ENCODE measurements at places on chromosomes 1 and 21.

DNA sequence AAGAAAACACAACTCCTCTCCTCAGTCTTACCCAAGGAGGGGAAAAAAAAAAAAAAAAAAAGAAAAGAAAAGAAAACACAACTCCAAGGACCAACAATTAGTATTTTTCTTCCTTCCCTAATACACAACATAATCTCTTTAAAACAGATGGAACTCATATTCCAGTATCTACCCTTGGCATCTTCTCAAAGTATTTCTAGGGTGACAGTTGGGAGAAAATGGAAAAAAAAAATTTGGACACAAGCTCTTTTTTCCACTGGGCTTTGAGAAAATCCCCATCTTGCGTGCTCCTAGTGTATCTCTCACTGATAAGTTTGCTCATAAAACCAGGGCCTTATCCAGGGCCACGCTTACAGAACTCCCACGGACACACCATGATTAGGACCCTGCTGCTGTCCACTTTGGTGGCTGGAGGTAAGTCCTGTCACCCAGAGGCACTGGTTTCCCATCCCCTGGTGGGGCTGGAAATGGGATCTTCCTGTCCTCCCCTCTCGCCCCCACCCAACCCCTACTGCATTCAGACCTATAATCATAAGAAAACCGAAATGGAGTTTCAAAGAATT, at the start of gene CELA2B:
Gene CELA2B, plus strand, starts transcription at position 353 of the 563 bp plus-strand sequence. Its CDS starts 22 bp downstream, at position 375.
- no peak for DNase-seq

DNA sequence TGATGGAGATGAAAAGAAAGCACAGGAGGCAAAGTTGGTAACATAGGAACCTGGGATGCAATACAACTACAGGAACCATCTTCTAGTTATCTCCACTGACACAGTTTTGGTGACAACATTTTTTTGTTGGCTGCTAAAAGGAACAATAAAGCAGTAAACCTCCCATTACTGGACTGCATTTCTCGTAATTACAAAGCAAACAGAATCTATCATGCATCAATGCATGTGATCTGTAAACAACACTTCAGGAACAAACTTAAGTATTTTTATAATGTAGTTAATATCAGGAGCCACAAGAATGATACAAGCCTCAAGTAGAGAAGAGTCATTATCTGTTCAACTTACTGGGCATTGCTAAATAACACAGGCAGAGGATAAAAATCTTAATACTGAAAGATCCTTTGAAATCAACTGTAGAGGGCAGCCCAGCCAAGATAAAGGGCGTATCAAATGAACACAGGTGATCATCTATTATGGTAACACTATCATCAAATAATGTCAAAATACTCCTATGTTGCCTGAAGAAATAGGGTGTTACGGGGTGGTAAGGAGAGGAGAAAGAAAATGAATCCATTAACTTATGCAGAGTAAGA, 193.3 kb downstream of the EIF4G3 start:
- no peak for DNase-seq

GRCh38 chr1:154994591-154994990, 1.2 kb downstream of the LENEP start:
- DNase-seq = no peak

- no peak for DNase-seq
Observed at GRCh38 chr1:150321826-150322166, 463 bp downstream of the PRPF3 start.

DNA sequence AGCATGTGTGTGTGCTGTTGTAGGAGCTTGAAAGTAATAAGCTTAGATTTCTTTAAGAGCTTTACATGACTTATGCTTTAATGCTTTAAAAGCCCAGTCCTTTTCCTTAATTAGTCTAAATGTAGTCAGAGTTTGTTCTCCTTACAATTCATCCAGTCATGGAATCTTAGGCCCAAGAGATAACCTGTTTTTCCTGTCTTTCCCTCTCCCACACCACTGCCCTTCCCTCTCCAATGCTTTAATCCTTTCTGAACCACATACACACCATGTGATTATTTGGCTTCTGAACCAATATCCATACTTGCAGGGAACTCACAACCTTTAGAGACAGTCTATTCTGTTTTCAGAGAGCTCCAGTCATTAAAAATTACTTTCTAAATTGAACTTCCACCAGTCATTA, 37.6 kb downstream of the ALG6 start:
- no peak for DNase-seq

DNA sequence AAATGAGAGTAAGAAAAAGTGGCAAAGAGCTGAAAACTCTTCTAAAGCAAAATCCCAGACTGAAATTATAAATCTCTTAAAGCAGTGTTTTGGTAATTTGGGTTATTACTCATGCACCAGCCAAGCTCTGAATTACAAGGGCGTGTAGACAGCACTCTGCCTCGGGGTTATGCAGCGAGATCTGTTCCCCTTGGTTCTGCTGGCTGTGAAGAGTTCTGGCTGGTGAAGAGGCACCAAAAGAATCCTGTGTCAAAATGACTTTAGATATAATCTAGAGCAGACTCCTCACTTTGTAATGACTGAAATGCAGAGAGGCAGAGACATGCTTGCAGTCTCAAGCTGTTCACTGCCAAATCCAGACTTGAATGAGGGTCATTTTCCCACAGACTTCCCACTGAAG, 461.8 kb upstream of the CXADR start:
- no peak for DNase-seq

GRCh38 chr1:216820345-216820744, 97.1 kb upstream of the ESRRG start:
- DNase-seq = no peak
